ENCODE measurements at places on chromosomes 3 and 15. TPM values are rescaled to one million over a fixed set of nuclear protein-coding genes. Genes with fewer than 3 reads are reported as not detected.

CELF6 gene
- 2.5 TPM for total RNA-seq

SPSB4 gene
- total RNA-seq: 82.2 TPM

DNA sequence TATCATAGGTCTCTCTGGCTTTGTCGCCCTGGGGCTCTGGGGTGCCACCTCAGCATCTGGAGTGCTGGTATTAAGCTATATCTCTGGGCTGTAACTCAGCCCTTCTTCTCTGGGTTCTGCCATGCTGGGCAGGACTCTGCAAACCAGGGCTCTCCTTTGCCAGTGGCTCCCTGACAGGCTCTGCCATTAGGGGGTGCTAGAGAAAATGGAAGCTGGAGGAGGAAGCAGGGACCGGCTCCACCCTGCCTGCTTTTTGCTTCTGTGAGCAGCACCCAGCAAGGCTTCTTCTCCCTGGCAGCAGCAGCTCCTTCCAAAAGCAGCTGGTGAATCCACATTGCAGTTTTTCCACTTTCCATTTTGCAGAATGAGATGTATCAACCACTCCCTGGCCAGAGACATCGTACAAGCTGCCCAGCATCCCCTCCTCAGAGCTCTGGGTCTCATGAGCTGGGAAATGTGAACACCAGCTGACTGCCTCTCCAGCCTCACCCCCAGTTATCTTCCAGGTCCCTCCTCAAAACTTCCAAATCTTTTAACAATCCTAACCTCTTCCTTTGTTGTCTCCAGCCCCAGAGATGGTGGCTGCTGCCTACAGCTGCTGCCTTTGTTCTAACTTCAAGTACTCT, 165.0 kb downstream of the ABHD5 start:
- no peak overlapping the region for H3K27ac ChIP-seq
- H3K4me1 ChIP-seq: no peaks in the 10 kb centered on the region
- H3K27me3 ChIP-seq: peaks cover 34% of the 10 kb centered on the region
- DNase-seq: peak; percentile 78
- H3K4me3 ChIP-seq: no peak overlapping the region
- no peaks in the 10 kb centered on the region for H3K36me3 ChIP-seq

DNA sequence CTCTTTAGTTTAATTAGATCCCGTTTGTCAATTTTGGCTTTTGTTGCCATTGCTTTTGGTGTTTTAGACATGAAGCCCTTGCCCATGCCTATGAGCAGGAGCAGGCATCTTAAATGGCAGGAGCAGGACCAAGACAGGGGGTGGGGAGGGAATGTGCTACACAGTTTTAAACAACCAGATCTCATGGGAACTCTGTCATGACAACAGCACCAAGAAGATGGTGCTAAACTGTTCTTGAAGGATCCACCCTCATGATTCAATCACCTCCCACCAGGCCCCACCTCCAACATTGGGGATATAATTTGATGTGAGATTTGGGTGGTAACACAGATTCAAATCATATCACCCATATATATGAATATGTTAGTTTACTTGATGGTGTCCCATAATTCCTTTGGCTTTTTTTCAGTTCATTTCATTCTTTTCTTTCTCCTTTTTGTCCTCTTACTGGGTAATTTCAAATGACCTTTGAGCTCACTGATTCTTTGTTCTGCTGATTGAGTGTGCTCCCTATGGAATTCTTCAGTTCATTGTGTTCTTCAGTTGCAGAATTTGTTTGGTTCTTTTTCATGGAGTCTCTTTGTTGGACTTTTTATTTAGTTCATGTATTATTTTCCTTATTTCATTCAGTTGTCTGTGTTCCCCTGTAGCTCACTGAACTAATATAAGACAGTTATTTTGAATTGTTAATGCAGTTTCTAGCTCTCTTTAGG, 62.6 kb downstream of the DOCK3 start:
- H3K27ac ChIP-seq: no peak overlapping the region
- H3K4me1 ChIP-seq: no peaks in the 10 kb centered on the region
- H3K27me3 ChIP-seq: no peaks in the 10 kb centered on the region
- DNase-seq: no peak
- no peak overlapping the region for H3K4me3 ChIP-seq
- no peaks in the 10 kb centered on the region for H3K36me3 ChIP-seq

MCF2L2 gene
- total RNA-seq: 12.9 TPM

DNA sequence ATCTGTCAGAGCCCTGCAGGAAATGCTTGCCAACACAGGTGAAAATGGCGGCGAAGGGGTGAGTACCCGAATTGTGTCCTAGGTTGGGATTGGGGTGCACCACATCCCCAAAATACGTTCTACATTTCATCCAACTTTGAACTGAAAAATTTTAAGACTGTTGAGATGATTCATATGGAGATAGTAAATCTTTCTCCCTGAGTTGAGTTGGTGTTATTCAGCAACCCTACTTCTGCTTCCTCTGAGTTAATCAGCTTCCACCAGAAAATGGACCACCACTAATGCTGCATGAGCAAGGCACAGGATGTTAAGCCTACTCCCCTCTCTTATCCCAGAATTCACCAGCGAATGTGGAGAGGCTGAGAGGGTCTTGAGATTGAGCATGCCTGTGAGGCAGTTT, 192.9 kb downstream of the RYR3 start:
- DNase-seq: no peak
- no peaks in the 10 kb centered on the region for H3K36me3 ChIP-seq
- H3K4me3 ChIP-seq: no peak overlapping the region
- H3K27ac ChIP-seq: no peak overlapping the region
- no peaks in the 10 kb centered on the region for H3K27me3 ChIP-seq

GRM2 gene
- 0.69 TPM for total RNA-seq

LYZL4 gene
- total RNA-seq: 4.3 TPM

UCN2 gene
- total RNA-seq: 0.81 TPM

- no peak overlapping the region for H3K27ac ChIP-seq
- H3K4me3 ChIP-seq: no peak overlapping the region
- H3K27me3 ChIP-seq: no peaks in the 10 kb centered on the region
- no peak for DNase-seq
Observed at GRCh38 chr3:191360620-191361019, 30.3 kb upstream of the UTS2B start.

GPR156 gene
- total RNA-seq: 0.36 TPM

DNA sequence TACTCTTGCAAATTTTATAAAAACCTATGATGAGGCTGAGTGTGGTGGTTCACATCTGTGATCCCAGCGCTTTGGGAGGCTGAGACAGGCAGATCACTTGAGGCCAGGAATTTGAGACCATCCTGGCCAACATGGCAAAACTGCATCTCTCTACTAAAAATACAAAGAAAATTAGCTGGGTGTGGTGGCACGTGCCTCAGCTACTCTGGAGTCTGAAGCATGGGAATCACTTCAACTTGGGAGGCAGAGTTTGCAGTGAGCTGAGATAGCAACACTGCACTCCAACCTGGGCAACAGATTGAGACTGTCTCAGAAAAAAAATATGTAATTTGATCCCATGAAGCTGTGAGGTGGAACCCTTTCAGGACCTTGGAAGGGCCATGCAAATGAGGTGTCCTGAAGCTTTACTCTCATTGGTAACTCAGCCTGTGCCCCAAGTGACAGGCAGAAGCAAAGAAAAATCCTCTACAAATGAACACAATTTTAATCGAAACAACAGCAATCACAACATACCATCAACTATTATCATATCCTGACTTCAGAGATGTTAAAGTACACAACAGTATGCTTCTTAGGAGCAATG, 84.6 kb upstream of the CDV3 start:
- H3K4me3 ChIP-seq: no peak overlapping the region
- H3K27ac ChIP-seq: peak overlapping the region; percentile 71
- peaks cover 6% of the 10 kb centered on the region for H3K4me1 ChIP-seq

- H3K36me3 ChIP-seq: peaks cover 63% of the 10 kb centered on the region
- H3K27me3 ChIP-seq: no peaks in the 10 kb centered on the region
- no peak overlapping the region for H3K4me3 ChIP-seq
- peak overlapping the region; percentile 22 for H3K27ac ChIP-seq
- no peak for DNase-seq
Observed at GRCh38 chr15:34233614-34234013, 8.8 kb downstream of the EMC4 start.

DNA sequence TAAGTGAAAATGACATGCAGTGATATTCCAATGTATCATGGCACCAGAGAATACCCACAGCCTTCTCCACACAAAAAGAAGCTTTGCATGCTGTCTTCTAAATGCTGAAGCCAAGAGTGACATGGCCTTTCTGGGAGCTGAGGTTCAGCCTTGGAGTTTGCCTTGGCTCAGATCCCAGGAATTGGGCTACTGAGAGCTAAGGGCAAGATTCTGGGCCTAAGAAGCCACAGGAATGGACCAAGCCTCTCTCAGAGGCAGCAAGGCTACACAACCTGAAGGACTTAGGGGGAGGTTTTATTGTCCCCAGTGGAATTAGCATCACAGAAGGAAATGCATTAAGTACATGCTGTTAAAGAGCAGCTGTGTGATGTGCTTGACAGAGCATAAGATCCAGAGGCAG, 1078.5 kb downstream of the TUSC7 start:
- H3K27me3 ChIP-seq: no peaks in the 10 kb centered on the region
- no peaks in the 10 kb centered on the region for H3K36me3 ChIP-seq
- H3K4me3 ChIP-seq: no peak overlapping the region

TTLL3 gene
- 59.6 TPM for total RNA-seq

SLC12A1 gene
- total RNA-seq: 0.04 TPM

DNA sequence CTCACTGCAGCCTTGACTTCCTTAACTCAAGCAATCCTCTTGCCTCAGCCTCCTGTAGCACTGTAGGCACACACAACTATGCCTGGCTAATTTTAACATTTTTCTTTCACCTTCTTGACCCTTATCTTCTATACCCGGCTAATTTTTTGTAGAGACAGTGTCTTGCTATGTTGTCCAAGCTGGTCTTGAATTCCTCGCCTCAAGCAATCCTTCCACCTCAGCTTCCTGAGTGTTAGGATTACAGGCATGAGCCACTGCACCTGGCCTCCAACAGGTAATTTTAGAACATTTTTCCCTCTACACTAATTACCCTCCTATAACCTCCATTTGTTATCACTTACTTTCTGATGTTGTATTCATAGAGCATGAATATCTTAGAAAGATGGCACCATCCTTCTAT, 60.3 kb downstream of the SPG11 start:
- no peaks in the 10 kb centered on the region for H3K27me3 ChIP-seq
- H3K4me1 ChIP-seq: no peaks in the 10 kb centered on the region
- H3K27ac ChIP-seq: no peak overlapping the region
- DNase-seq: no peak
- peaks cover 38% of the 10 kb centered on the region for H3K36me3 ChIP-seq

GRCh38 chr3:6654670-6655069, 206.2 kb upstream of the GRM7 start:
- no peak overlapping the region for H3K27ac ChIP-seq
- H3K27me3 ChIP-seq: no peaks in the 10 kb centered on the region
- DNase-seq: no peak

- peaks cover 14% of the 10 kb centered on the region for H3K4me1 ChIP-seq
- H3K36me3 ChIP-seq: no peaks in the 10 kb centered on the region
- no peaks in the 10 kb centered on the region for H3K27me3 ChIP-seq
- DNase-seq: no peak
- H3K27ac ChIP-seq: no peak overlapping the region
Observed at GRCh38 chr3:13557417-13557816, 8.5 kb downstream of the FBLN2 start.

All from cardiac muscle cell (in vitro differentiated cells and primary cell).